Fibroblast of villous mesenchyme (primary cell): ENCODE measurements at places on chromosomes 16 and 17. TPM values are rescaled to one million over a fixed set of nuclear protein-coding genes. Genes with fewer than 3 reads are reported as not detected.

Gene MT1M
- 1.3 TPM in 1 of 2 replicates, not detected in the other for total RNA-seq

Gene DUSP14
- 65.7 and 91.5 TPM in 2 replicates for total RNA-seq

Gene DHX38
- 59.6 and 59.9 TPM in 2 replicates for total RNA-seq

Gene CPNE7
- total RNA-seq: 9.5 and 10.0 TPM in 2 replicates

Gene NIP7
- 27.1 and 35.4 TPM in 2 replicates for total RNA-seq

Gene GRAPL
- 0.43 TPM in 1 of 2 replicates, not detected in the other for total RNA-seq

Gene GNAO1
- under 0.01 and 1.3 TPM in 2 replicates for total RNA-seq

Gene CACNG3
- not detected in 2 replicates for total RNA-seq

Gene ZP2
- total RNA-seq: not detected in 2 replicates

Gene USP10
- 53.1 and 65.2 TPM in 2 replicates for total RNA-seq

Gene MT1G
- not detected in 2 replicates for total RNA-seq

Gene TRPV3
- 0.43 and 1.3 TPM in 2 replicates for total RNA-seq

Gene KCNJ16
- total RNA-seq: not detected in 2 replicates

Gene HOXB5
- 0.32 and 0.43 TPM in 2 replicates for total RNA-seq

Gene TMEM98
- total RNA-seq: 128 and 135 TPM in 2 replicates

Gene BRIP1
- 16.1 and 22.9 TPM in 2 replicates for total RNA-seq

Gene TVP23A
- not detected in 2 replicates for total RNA-seq

Gene KRT12
- not detected in 2 replicates for total RNA-seq

Gene SRCIN1
- total RNA-seq: not detected in 2 replicates

Gene SLC16A6
- 1.6 and 2.2 TPM in 2 replicates for total RNA-seq

Gene MFSD6L
- total RNA-seq: not detected in 2 replicates

Gene LGALS9B
- not detected in 2 replicates for total RNA-seq

Gene SSTR5
- not detected in 2 replicates for total RNA-seq

Gene BORCS6
- 6.0 and 8.4 TPM in 2 replicates for total RNA-seq

Gene NSMCE1
- total RNA-seq: 60.2 and 69.1 TPM in 2 replicates

Gene CSH2
- not detected in 2 replicates for total RNA-seq

Gene PRAC2
- not detected in 2 replicates for total RNA-seq

Gene CACNG1
- total RNA-seq: not detected in 2 replicates

Gene FADS6
- total RNA-seq: not detected in 2 replicates

Gene TAT
- under 0.01 TPM in 1 of 2 replicates, not detected in the other for total RNA-seq

Gene KRT13
- total RNA-seq: not detected in 2 replicates

Gene FSCN2
- total RNA-seq: 1.7 and 3.5 TPM in 2 replicates

Gene GPRC5B
- total RNA-seq: 12.6 and 21.6 TPM in 2 replicates

Gene ESRP2
- under 0.01 and 0.86 TPM in 2 replicates for total RNA-seq

Gene IRX6
- total RNA-seq: not detected in 2 replicates

Gene SEPTIN12
- not detected in 2 replicates for total RNA-seq

Gene RNF112
- total RNA-seq: 0.64 and 0.86 TPM in 2 replicates

Gene ADAMTS18
- not detected in 2 replicates for total RNA-seq

Gene SLC6A4
- not detected in 2 replicates for total RNA-seq

Gene NXN
- total RNA-seq: 91.5 and 124 TPM in 2 replicates

Gene ERBB2
- 42.2 and 47.1 TPM in 2 replicates for total RNA-seq

Gene WNT3
- 0.97 and 2.2 TPM in 2 replicates for total RNA-seq

Gene USP36
- 32.4 and 33.5 TPM in 2 replicates for total RNA-seq

Gene GPR139
- not detected in 2 replicates for total RNA-seq

Gene CRHR1
- total RNA-seq: not detected in 2 replicates

Gene FAM20A
- total RNA-seq: 0.97 and 2.2 TPM in 2 replicates

Gene CYLD
- 35.4 and 67.8 TPM in 2 replicates for total RNA-seq

Gene TP53TG3C
- 0.43 TPM in 1 of 2 replicates, not detected in the other for total RNA-seq

Gene ZG16
- not detected in 2 replicates for total RNA-seq

Gene KCNAB3
- total RNA-seq: 1.3 and 1.7 TPM in 2 replicates

Gene PLXDC1
- total RNA-seq: 0.43 and 0.64 TPM in 2 replicates

Gene KRTAP4-1
- total RNA-seq: not detected in 2 replicates

Gene DNAH17
- total RNA-seq: not detected in 2 replicates

Gene HOXB4
- total RNA-seq: 1.7 and 1.9 TPM in 2 replicates

Gene MT4
- not detected in 2 replicates for total RNA-seq

Gene HLF
- total RNA-seq: not detected in 2 replicates

Gene MSLN
- total RNA-seq: 0.32 and 0.86 TPM in 2 replicates

Gene SPAG9
- 75.4 and 94.6 TPM in 2 replicates for total RNA-seq
